Stimulated activated memory B cell treated with anti-CD40 and anti-IgM and Interleukin-4, amounts not matched to agents 10 μg/mL and 1 μg/mL and 100 μg/mL, for 72 hours (primary cell): ENCODE measurements at places on chromosomes 13 and 19.

- peak; percentile 25 for ATAC-seq
Observed at GRCh38 chr13:112741185-112741755, 51.4 kb downstream of the ATP11A start.

GRCh38 chr13:23748109-23748990 lies 140.8 kb downstream of the MIPEP start:
- no peak for ATAC-seq

GRCh38 chr13:93468433-93468832 lies 241.8 kb downstream of the GPC6 start:
- ATAC-seq: no peak

GRCh38 chr19:1258707-1259205 lies 10.4 kb downstream of the MIDN start:
- no peak for ATAC-seq
